ENCODE measurements at places on chromosomes 7 and 10.
A peak's percentile ranks its signal among the peaks of the same experiment; 100 is the strongest.

- DNase-seq: no peak
Observed at GRCh38 chr7:156174428-156174827, 362.2 kb upstream of the SHH start.

- no peak for DNase-seq
Observed at GRCh38 chr10:86355571-86356038, 11.0 kb downstream of the GRID1 start.

GRCh38 chr7:37987732-37988131 lies 67.3 kb downstream of the EPDR1 start:
- DNase-seq: no peak

- DNase-seq: no peak
Observed at GRCh38 chr7:17408904-17409290, 110.4 kb downstream of the AHR start.

- peak; percentile 35 for DNase-seq
Observed at GRCh38 chr7:100886936-100887515, 2.5 kb downstream of the UFSP1 start.

DNA sequence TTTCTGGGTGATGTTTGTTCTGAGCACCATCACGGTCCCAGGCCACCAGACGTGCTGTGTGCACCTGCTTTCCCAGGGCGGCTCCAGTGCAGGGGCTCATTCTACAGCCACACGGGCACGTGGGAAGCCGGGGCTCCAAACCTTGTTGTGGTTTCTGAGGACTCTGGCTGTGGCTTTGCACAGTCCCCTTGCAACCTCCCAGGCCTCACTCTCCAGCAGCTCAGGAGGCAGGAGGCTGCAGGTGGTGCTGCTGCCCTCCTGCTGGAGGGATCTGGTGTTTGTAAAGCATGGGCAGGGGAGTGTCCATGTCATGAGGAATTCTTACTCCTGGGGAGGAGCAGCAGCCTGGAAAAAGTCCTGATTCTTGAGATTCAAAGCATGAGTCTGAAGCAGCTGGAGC lies 54.3 kb downstream of the INSYN2A start:
- DNase-seq: no peak

GRCh38 chr7:74026903-74027682 lies 880 bp upstream of the ELN start:
- peak; percentile 92 for DNase-seq

DNA sequence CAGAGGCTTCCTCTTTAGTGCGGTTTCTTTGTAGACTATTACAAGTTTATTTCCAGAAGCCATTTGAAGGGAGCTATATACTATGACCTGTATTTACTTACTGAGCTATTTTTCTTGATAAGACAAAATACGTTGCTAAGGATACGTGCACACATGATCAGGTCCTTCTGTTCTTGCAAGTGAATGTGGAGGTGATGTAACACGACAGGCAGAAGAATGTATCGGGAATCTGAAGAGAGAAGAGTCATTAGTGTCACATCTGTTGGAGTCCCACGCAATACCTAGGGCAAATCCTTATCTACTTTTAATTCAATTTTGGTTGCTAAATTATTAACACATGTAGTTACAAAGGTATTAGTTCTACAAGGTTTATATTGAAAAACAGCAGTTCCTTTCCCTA lies 284.6 kb upstream of the IMMP2L start:
- DNase-seq: peak; percentile 48

- no peak for DNase-seq
Observed at GRCh38 chr10:110699859-110700468, 55.8 kb downstream of the RBM20 start.

DNA sequence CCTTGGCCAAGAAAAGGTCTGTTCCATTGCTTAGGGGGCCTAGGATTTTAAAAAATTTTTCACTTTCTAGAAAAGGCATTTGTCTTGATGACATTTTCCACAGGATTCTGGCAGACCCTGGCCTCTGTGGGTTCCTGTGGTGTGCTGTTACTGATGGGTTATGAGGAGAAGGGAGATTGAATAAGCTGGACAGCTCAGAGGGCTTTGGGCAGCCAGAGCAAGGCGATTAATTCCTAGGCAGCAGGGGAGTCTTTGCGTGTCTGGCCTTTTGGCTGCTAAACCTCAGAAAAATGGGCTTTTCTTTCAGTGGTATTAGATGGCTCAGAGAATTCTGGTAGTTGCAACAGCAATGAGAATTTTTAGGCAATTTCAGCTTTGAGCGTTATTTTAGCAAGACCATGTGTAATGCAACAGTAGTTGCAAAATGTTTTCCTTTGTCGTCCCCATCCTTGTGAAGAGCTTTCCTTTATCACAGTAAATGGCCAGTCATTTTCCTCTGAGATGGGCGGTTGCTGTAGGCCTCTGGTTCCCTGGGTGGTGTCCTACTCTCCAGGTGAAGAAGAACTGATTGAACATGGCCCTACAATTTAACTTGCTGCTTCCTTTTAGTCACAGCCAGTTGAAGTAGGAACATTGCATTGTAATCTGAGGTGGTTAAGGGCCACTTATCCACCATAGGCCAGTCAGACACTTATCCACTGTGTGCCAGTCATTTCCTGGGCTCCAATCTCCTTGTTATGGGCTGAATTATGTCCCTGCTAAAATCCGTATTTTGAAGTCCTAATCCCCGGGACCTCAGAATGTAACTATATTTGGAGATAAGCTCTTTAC lies 43.2 kb downstream of the SH2D4B start:
- DNase-seq: no peak

- no peak for DNase-seq
Observed at GRCh38 chr10:73627300-73627699, 14.0 kb downstream of the MYOZ1 start.

DNA sequence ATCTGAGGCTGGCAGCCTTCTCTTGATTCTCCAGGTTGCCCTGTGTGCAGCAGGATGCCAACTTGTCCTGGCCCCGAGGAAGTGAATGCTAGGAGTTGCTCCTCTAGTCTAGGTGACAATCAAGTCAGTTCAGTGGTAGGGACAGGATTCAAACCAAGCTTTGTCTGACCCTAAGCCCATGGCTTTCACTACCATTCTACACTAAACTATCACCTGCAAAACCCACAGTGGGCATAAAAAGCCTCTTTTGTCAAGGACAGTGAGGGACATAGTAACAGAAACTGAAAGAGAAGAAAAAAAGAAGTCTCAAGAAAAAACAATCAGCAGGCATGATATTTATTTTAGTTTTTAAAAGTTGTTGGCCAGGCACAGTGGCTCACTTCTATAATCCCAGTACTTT lies 33.5 kb downstream of the KCNMA1 start:
- DNase-seq: no peak

GRCh38 chr10:108434559-108435252 lies 1270.2 kb upstream of the SORCS1 start:
- no peak for DNase-seq

DNA sequence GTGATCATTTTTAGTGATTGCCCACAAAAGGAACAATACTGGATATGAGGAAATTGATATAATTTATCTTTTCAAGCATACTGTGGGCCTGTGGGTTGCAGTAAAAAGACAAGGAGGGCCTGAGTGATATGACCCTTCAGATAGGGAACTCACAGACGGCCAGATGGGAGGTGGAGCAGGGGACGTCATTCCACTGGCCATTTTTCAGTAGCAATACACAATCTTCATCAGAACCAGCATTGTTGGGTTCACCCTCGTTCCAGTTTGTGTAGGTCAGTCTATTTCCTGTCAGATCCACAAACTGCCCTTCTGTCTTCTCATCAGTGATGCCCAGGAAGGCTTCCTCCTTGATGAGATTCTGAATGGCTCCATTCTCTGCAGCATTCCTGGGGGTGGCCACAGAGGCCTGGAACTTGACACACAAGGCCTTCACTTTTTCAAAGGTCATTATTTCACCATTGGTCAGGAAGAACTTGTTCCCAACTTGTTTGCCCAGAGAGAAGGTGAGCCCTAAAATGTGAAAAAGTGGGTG lies 4.5 kb downstream of the MBL2 start:
- no peak for DNase-seq

DNA sequence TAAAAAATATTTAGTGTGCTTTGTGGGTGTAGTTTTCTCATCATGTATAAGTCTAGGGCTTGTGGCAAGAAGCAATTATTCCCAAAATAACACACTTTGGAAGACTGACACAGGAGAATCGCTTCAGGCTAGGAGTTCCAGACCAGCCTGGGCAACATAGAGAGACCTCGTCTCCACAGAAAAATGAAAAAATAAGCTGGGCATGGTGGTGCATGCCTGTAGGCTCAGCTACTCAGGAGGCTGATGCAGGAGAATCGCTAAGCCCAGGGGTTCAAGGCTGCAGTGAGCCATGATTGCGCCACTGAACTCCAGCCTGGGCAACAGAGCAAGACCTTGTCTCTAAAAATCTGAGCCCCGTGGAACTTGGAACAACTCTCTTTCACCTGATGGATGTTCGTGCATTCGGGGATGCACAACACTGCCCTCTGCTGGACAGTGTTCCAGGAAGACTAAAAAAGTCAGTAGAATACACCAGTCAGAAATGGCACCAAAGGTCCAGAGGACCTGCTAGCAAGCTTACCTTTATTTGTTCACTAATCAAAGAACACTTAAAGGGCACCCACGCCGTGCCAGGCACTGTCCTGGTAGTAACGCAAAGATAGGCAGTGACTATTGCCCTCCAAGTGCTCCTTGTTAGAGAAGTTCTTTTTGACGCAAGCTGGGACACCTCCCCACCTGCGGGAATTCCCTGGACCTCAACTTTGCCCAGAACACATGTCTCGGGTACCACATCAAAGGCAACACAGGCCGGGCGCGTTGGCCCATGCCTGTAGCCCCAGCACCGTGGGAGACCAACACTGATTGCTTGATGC lies 81.9 kb upstream of the CALN1 start:
- peak; percentile 65 for DNase-seq

- peak; percentile 40 for DNase-seq
Observed at GRCh38 chr7:44307905-44308595, 17.3 kb downstream of the CAMK2B start.

GRCh38 chr10:128614802-128615553 lies 488.8 kb upstream of the MKI67 start:
- no peak for DNase-seq

GRCh38 chr7:28771906-28772622 lies 186.1 kb downstream of the TRIL start:
- no peak for DNase-seq

GRCh38 chr10:43574001-43574892 lies at the start of gene ZNF239:
Gene ZNF239, minus strand, starts transcription at chr10:43574616. Its CDS starts 16,537 bp downstream, at chr10:43558079.
- DNase-seq: peak; percentile 91

DNA sequence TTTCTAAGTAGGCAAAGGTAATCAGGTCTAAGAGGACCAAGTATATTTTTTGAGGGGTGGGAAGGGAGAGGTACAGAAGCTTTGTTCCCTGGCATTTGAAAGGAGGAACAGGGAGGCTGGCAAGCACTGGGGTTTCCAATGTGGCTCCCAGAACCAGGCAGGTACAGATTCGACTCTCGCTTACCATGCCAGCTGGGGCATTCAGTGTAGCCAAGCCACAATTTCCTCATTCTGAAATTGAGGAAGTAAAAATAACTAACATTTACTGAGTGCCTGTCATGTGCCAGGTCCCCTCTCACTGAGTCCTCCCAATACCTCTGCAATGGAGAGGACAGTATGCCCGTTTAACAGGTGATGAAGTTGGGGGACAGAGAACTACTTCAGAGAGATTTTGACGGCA lies 45.9 kb upstream of the BET1 start:
- DNase-seq: no peak

Data from SK-N-SH (cell line).